ENCODE measurements at places on chromosomes 11 and 22.

DNA sequence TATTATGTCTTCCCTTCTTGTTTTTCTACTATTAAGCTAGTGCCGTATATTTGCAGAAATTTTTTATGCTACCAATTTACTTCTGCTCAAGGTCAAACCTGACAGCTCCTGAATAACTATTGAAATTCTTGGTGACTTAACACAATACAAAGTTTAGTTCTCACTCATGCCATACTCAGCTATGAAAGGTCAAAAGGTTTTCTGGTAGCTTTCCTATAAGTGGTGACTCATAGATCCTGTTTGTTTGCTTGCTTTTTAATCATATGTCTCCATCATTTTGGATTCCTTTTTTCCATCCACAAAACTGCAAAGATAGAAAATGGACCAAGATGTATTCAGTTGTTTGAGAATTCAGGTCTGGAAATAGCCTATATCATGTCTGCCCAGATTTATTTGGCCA is 855.8 kb upstream of the LRRC4C start:
- H3K27ac ChIP-seq, result no peak overlapping the region
- H3K4me1 ChIP-seq, result no peaks in the 10 kb centered on the region
- DNase-seq, result no peak
- H3K36me3 ChIP-seq, result no peaks in the 10 kb centered on the region

DNA sequence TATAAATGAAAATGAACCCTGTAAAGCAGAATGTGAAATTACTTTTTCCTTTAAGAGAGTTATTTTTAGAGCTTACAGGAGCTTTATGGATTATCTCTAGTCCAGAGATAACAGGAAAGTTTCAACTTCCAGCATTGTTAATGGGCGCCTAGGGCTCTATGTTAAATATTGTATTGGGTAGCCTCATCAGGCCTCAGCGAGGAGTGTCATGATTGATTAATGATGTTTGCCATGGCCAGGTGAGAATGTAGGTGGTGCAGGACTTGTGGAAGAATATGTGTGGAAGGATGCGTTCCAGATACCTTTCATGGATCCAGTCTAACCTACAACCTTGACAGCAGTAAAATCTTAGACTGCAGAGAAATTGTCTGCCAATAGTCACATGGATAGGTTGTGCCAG is 50.6 kb downstream of the ME3 start:
- no peak for DNase-seq
- peaks cover 4% of the 10 kb centered on the region for H3K27me3 ChIP-seq
- no peaks in the 10 kb centered on the region for H3K36me3 ChIP-seq
- H3K27ac ChIP-seq, result no peak overlapping the region
- no peak overlapping the region for H3K4me3 ChIP-seq

GRCh38 chr11:2196970-2197770 is 25.6 kb upstream of the TH start:
- H3K27ac ChIP-seq, result no peak overlapping the region
- H3K4me3 ChIP-seq, result no peak overlapping the region
- peaks cover 11% of the 10 kb centered on the region for H3K27me3 ChIP-seq
- H3K4me1 ChIP-seq, result no peaks in the 10 kb centered on the region
- peak; percentile 48 for DNase-seq

DNA sequence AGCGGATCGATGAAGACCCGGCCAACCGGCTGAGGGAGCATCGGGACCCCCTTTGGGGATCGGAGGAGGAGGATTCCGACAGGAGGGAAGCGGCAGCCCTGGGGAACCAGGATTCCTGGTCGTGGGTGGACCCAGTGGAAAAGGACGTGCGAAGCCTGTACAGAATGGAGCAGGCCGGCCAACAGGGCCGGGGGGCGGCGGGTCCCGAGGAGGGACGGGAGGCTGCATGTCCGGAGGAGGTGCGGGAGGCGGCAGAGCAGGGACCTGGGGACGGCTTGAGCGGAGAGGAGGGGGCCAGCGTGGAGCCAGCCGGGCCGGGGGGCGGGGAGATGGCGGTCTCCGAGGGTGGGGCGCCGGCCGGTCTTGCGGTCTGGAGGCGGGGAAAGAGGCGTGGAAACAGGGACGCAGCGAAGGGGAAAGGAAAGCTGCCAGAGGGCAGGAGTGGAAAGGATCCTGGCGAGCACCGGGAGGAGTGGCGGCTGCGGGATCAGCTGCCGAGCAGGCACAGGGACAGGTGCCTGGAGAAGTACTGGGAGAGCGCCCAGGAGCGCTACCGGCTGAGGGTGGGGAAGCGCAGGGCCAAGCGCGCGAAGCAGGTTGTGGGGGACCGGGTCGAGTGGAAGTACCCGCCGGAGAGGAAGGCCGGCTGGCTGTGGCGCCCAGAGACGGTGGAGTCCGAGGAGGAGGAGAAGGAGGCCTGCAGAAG is at the start of gene ANO5:
Gene ANO5 (plus strand): TSS at position 444 of the 706 bp plus-strand sequence. CDS start 408 bp downstream, outside the sequence.
- peaks cover 35% of the 10 kb centered on the region for H3K27me3 ChIP-seq
- H3K27ac ChIP-seq, result no peak within 1 kb of the TSS
- H3K4me3 ChIP-seq, result peak within 1 kb of the TSS; percentile 54
- no peaks in the 10 kb centered on the region for H3K36me3 ChIP-seq
- peaks cover 2% of the 10 kb centered on the region for H3K4me1 ChIP-seq
- DNase-seq, result no peak

- peaks cover 5% of the 10 kb centered on the region for H3K4me1 ChIP-seq
- DNase-seq, result no peak
- H3K36me3 ChIP-seq, result no peaks in the 10 kb centered on the region
- no peak overlapping the region for H3K27ac ChIP-seq
- peaks cover 3% of the 10 kb centered on the region for H3K27me3 ChIP-seq
Observed at GRCh38 chr22:18057568-18058209, 20.1 kb upstream of the PEX26 start.

GRCh38 chr11:33303541-33303940 is 46.4 kb downstream of the HIPK3 start:
- H3K36me3 ChIP-seq, result peaks cover under 1% of the 10 kb centered on the region
- no peak for DNase-seq
- H3K27ac ChIP-seq, result no peak overlapping the region
- no peaks in the 10 kb centered on the region for H3K27me3 ChIP-seq

GRCh38 chr22:17250380-17251082 is 31.3 kb upstream of the ADA2 start:
- no peak for DNase-seq
- H3K36me3 ChIP-seq, result no peaks in the 10 kb centered on the region
- H3K4me3 ChIP-seq, result no peak overlapping the region

- no peaks in the 10 kb centered on the region for H3K36me3 ChIP-seq
- H3K4me1 ChIP-seq, result peaks cover 14% of the 10 kb centered on the region
- no peak overlapping the region for H3K4me3 ChIP-seq
Observed at GRCh38 chr11:57432149-57432561, 5.2 kb upstream of the SLC43A3 start.

- H3K4me1 ChIP-seq, result no peaks in the 10 kb centered on the region
- no peaks in the 10 kb centered on the region for H3K36me3 ChIP-seq
- H3K27ac ChIP-seq, result no peak overlapping the region
- peaks cover 48% of the 10 kb centered on the region for H3K27me3 ChIP-seq
- H3K4me3 ChIP-seq, result no peak overlapping the region
Observed at GRCh38 chr11:124817036-124817435, 16.8 kb upstream of the MSANTD2 start.

DNA sequence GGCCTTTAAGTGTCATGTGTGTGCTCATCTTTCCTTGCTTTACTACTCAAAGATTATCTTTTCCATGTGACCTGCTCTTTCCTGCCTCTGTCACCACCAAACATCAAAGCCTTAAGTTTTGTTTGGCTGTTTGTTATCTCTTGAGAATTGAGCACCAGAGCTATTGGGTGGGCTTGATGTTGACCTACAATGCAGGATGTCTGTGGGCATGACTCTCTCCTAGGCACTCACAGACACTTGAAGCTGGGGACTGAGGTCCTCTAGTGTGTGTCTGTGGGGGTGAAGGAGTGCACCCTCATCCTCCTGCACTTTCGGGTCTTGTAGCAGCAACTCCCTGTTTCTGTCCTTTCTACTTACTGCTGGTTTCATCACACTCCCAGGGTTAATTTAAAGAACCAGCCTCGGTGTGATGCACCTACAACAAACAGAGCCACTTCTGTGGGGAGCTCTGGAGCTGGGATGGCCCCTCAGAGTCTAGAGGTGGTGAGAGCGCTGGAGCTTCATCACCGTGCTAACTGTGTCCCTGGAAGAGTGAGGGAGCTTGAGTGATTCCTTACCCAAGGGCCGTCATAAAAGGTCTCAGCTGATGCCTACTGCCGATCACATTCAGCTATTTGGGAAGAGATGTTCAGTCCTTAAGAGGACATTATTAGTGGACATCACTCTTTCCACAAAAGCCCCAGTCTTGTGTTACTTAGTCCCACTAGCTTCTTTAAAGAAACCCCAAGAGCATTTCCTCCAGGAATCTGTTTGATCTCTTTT is 56.3 kb downstream of the LRRC74B start:
- DNase-seq, result no peak
- peaks cover 6% of the 10 kb centered on the region for H3K4me1 ChIP-seq
- H3K27ac ChIP-seq, result no peak overlapping the region
- H3K27me3 ChIP-seq, result peaks cover 26% of the 10 kb centered on the region
- H3K4me3 ChIP-seq, result no peak overlapping the region

DNA sequence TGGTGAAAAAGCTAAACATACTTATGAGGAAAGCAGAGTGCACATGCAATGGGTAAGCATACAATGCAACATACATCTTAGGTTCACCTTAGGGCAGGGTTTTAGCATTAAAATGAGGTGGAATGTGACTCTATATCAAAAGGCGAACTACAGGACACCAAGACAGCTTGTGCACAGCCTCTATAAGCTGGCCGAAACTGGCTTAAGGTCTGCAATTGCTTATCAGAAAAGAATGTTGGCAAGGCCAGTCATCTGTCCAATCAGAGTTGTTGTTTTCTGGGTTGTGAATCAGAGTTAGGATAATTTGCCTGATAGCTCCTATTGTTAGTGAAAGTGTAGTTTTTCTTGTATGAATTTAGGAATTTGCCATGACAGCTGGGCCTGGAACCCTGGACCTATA is 76.5 kb downstream of the LRRC4C start:
- no peaks in the 10 kb centered on the region for H3K4me1 ChIP-seq
- H3K27ac ChIP-seq, result no peak overlapping the region
- DNase-seq, result no peak
- H3K36me3 ChIP-seq, result no peaks in the 10 kb centered on the region
- H3K4me3 ChIP-seq, result no peak overlapping the region

- no peaks in the 10 kb centered on the region for H3K4me1 ChIP-seq
- H3K27me3 ChIP-seq, result peaks cover 3% of the 10 kb centered on the region
- DNase-seq, result no peak
- no peak overlapping the region for H3K4me3 ChIP-seq
- H3K36me3 ChIP-seq, result no peaks in the 10 kb centered on the region
Observed at GRCh38 chr11:1052133-1053011, 15.9 kb upstream of the MUC6 start.

DNA sequence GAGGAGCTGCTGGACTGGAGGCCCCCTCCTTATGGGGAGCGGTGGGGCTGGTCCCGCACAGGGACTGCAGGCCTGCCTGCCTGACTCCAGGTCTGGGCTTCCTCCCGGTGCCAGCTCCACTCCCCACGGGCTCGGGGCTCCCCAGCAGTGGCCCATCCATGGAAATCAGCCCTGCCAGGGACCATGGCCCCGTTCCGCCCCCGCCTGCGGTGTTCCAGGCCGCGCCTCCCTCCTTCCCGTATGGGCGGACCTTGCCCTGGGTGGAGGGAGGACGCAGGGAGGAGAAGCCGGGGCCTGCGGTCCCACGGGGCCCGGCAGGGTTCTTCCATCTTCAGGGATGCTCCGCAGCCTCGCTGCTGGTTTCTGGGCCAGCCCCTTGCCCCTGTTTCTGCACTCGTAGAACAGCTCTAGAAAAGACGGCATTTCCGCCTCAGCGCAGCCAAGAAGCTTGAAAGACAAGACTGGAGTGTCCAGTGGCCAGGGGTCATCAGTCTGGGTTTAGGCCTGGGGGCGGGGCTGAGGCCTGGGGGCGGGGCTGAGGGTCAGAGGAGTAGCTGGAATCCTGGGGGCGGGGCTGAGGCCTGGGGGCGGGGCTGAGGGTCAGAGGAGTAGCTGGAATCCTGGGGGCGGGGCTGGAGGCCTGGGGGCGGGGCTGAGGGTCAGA is 1330.6 kb downstream of the BRD1 start:
- no peak overlapping the region for H3K4me3 ChIP-seq
- no peaks in the 10 kb centered on the region for H3K4me1 ChIP-seq
- H3K36me3 ChIP-seq, result no peaks in the 10 kb centered on the region
- peaks cover 9% of the 10 kb centered on the region for H3K27me3 ChIP-seq

GRCh38 chr11:130340671-130341319 is 26.1 kb upstream of the ZBTB44 start:
- peak; percentile 39 for DNase-seq
- H3K36me3 ChIP-seq, result peaks cover 8% of the 10 kb centered on the region
- H3K4me1 ChIP-seq, result peaks cover 15% of the 10 kb centered on the region
- peak overlapping the region; percentile 11 for H3K4me3 ChIP-seq
- H3K27me3 ChIP-seq, result no peaks in the 10 kb centered on the region
- peak overlapping the region; percentile 64 for H3K27ac ChIP-seq

DNA sequence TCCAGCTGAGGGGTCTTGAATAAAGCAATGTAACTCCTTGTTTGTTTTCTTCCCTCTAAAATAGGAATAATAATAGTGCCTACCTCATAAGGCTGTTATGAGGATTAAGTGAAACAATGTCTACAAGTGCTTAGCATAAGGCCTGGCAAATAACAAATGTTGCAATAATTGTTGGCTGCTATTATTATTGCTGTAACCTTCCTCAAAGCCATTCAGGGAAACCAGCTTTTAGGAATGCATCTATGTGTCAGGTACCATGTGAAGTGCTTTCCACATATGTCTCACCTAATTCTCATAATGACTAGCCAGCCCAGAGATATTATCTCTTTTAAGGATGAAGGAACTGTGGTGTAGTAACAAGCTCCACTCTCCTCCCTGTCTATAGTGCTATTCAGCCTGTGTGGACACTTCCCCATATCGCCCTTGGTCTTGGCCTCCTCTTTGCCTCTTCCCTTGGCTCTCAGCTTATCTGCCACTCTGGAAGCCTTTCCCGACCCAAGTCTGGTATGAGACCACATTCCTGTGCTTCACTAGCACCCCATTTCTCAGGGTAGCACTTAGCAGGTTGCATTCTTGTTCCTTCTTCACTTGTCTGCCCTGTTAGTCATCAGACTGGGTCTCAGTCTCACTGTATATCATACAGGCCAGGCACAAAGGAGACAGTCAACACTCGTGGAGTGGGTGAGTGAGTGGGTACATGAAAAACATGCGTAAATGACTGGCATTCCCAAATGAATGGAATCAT is 23.8 kb downstream of the CSNK2A3 start:
- H3K27ac ChIP-seq, result no peak overlapping the region
- no peak for DNase-seq
- no peaks in the 10 kb centered on the region for H3K36me3 ChIP-seq
- H3K4me3 ChIP-seq, result no peak overlapping the region

- H3K36me3 ChIP-seq, result no peaks in the 10 kb centered on the region
- peaks cover 32% of the 10 kb centered on the region for H3K27me3 ChIP-seq
- H3K27ac ChIP-seq, result no peak overlapping the region
- H3K4me1 ChIP-seq, result peaks cover 5% of the 10 kb centered on the region
Observed at GRCh38 chr22:22810018-22810427, 77.6 kb upstream of the IGLL5 start.

GRCh38 chr22:25828422-25828821 is 86.4 kb downstream of the MYO18B start:
- no peaks in the 10 kb centered on the region for H3K4me1 ChIP-seq
- H3K27ac ChIP-seq, result no peak overlapping the region
- no peak for DNase-seq
- no peaks in the 10 kb centered on the region for H3K27me3 ChIP-seq
- H3K4me3 ChIP-seq, result no peak overlapping the region
- peaks cover 2% of the 10 kb centered on the region for H3K36me3 ChIP-seq
